Thoracic aorta (tissue), 2 donors: ENCODE measurements at places on chromosomes 7 and 10.

DNA sequence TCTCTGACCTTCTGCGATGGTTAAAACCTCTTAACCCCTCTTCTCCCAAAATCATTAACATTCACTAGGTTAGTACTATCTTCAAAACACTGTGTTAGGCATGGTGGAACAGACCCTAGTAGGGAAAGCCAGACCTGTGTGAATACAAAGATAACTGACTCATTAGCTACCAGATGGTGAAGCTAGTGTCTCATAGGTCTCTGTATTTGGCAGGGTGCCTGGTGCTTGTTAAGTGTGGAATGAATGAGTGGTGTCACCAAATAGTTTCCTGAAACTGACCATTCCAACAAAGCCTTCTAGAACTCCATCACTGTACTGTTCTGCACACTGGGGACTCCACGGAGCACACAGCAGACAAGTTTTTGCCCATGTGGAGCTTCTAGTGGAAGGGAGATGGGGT is 27.7 kb upstream of the TM9SF3 start:
- DNase-seq, result no peak

GRCh38 chr7:125256446-125256845 is 326.8 kb upstream of the POT1 start:
- no peak for DNase-seq

GRCh38 chr7:36403452-36403851 is 13.8 kb downstream of the ANLN start:
- DNase-seq, result no peak

GRCh38 chr7:18292584-18292983 is 203.0 kb upstream of the HDAC9 start:
- DNase-seq, result no peak

DNA sequence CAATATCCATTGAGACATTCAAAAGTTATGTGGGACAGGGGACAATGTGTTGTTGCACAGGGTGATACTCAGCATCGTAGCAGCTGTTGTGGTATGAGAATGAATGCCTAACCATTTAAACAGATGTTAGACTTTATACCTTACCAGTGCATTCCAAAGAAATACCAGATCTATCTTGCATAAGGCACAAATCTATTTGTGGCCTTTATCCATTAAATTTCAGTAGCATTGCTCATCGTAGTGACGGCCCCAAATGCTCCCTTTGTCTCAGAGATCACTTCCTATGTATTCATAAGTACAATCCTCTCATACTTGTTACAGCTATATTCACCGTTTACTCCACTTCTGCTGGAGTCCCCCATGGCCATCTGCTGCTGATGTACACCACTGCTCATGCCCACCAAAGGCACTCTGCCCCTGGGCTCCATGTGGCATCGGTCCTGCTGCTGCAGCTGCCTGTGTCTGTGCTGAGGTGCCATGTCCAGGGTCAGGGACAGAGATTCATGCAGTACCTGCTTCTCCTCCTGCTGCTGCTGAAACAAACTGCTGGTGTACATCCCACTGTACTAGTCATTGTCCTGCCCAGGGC is 96.3 kb downstream of the CPED1 start:
- no peak for DNase-seq

DNA sequence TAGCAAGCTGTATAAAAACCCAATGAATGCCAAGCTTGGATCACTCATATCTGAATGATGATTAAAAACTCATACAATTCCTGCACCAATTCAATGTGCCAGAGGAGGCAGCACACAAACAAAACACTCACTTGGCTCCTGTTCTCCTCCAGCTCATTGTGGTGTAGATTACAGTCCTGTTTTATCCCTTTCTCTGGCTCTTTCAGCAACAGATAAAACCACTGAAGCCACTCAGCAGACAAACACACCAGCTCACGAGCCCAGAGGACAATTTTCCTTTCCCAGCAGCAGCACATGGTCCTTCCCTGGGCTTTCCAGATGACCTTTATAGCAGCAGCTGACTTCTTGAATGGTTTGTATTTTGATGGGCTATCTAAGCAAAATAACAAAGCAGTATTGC is 107.3 kb upstream of the STARD3NL start:
- DNase-seq, result no peak

GRCh38 chr10:21144047-21144446 is 246.9 kb upstream of the NEBL start:
- DNase-seq, result no peak

- no peak for DNase-seq
Observed at GRCh38 chr10:59025981-59026765, 150.3 kb upstream of the PHYHIPL start.

DNA sequence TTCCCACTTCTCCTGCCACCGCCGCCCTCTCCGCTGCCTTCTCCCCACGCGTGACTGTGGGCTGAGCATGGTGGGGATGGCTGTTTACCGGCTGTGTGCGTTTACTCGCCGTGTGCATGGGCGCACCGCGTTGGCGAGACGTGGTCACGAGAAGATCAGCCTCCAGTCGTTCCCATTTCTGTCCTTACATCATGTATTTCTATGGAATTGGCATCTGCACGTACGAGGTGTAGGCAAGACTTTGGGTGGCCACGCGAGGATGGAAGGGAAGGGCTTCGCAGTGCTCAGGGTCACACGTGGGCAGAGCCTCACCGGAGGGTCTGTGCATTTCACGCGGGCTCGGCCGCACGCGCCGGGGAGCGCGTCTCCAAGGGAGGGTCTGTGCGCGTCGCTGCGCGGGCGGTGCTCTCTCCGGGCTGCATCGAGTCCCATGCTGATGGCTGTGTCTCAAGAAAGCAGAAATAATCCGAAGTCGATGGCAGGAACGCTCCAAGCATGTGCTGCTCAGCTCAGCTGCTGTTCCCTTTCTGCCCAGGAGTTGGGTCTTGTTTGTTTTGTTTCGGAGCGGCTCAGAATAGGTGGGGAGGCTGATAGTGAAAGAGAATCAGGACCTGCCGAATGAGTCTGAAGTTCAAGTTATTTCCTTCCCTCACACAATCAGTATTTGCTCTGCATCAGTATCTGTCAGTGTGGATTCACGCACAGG is 973 bp downstream of the CAMK1D start:
- DNase-seq, result no peak

DNA sequence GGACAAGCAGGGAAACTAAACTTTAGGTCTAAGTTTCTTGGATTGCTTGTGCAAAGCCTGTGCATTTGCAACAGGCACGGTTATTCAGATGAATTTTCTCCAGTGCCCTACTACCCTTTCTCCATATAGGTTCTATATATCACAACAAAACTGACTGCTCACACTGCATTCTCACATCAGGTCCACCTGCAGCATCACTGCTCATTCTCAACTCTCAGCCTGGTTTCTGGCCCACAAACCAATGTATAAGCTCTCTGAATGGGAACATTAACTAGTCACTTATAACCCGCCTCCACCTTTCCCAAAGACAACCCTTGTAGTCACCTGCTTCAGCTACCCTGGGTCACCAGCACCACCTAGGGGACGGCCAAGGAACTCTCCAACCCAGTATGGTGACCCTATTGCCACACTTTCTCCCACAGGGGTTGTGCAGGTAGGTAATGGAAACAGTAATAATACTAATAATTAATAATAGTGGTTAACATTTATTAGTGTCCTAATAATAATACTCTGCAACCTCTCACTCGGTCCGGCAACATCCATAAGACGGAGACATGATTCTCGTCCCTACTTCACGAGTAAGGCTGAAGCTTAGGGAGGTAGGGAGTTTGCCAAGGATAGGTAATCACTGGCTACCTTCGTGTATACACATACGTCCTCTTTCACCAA is 97.3 kb downstream of the CLEC2L start:
- DNase-seq, result no peak

DNA sequence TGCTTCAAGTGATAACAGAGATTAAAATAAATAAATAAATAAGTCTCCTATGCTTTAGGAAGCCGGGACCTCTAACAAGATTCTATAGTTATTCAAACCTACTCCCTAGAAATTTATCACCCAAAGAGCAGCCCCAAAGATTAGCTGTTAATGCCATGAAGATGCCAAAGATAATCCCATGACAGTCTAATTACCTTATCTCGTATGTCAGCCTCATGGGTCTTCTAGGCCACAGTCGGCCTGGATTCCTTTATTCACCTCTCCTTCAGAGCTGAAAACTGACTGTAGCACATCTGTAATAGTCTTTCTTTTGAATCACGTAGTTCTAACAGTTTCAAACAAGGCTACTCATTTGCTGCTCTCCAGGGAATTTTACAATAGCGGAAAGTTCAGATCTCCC is 24.2 kb downstream of the COL1A2 start:
- DNase-seq, result no peak

- DNase-seq, result no peak
Observed at GRCh38 chr7:80319461-80319860, 184.8 kb downstream of the GNAI1 start.

DNA sequence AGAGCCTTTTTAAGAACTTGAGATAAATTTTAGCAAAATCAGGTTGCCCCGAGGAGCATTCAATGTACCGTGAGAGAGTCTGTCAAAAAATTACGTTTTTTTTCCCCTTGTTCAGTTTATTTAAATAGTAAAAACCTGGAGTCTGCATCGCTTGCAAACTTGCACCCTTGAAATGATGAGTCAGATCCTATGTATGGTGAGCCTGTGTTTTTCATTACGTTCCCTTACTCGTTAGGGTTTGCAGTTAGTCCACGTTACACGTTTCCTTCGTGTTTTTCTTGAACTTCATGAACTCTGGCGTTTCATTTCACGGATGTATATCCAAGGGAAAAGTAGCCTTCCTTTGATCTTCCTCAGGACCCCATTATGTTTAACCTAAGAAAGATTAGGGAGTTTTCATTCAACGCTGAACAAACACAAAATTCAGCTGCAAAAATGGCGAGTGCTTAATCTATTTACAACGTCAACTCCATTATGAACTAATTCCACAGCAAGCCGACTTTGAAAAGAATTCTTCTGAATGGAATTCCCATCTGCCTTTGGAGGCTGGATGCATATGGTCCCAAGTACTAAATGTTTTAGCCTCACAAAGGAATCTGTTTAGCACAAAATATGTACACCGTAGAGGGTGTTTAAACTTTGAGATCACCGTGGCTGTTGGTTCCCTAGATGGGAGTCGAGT is 182.4 kb downstream of the MYOF start:
- DNase-seq, result no peak

GRCh38 chr7:66747881-66748511 is 7.5 kb downstream of the RABGEF1 start:
- DNase-seq, result no peak

GRCh38 chr10:114481055-114481454 is 76.8 kb upstream of the AFAP1L2 start:
- DNase-seq, result no peak

GRCh38 chr7:95478272-95479037 is 7.3 kb upstream of the ASB4 start:
- no peak for DNase-seq

- no peak for DNase-seq
Observed at GRCh38 chr7:128878226-128879105, 15.8 kb downstream of the ATP6V1F start.

DNA sequence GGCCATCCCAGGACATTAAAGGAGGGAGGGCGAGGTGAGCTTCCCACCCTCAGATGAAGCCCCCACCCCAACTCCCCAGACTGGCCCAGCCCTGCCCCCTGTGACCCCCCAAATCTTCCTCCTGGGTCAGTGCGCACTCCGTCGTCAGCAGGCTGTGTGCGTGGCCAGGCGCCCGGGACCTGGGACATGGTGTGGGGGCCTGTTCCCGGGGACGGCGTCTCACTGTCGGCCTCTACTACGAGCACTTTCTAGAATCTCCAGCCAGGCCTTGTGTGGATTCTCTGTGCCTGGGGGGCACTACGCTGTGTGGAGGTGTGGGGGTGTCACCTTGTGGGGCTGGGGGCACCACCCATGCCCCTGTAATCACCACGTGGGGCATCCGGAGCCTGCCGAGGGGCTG is 9.8 kb downstream of the PWWP2B start:
- no peak for DNase-seq

DNA sequence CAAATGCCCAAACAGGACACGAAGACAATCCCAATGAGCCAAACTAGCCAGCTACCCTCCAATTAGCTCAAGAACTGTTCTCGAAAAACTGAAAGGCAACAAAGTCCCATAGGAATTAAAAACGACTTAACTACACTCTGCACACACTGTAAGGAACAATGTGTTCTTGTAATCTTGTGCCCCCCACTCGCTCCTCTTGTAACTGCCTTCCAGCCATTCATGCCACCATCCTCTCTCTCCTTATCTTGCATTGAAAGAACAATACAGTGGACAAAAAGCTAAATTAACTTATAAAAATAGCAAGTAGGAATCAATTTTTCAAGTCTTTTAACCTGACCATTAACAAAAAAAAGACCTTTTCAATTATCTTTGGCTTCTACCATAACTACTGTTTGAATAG is 2.9 kb downstream of the CYTH3 start:
- no peak for DNase-seq

GRCh38 chr7:99310004-99310403 is 15.7 kb upstream of the ARPC1A start:
- DNase-seq, result no peak

DNA sequence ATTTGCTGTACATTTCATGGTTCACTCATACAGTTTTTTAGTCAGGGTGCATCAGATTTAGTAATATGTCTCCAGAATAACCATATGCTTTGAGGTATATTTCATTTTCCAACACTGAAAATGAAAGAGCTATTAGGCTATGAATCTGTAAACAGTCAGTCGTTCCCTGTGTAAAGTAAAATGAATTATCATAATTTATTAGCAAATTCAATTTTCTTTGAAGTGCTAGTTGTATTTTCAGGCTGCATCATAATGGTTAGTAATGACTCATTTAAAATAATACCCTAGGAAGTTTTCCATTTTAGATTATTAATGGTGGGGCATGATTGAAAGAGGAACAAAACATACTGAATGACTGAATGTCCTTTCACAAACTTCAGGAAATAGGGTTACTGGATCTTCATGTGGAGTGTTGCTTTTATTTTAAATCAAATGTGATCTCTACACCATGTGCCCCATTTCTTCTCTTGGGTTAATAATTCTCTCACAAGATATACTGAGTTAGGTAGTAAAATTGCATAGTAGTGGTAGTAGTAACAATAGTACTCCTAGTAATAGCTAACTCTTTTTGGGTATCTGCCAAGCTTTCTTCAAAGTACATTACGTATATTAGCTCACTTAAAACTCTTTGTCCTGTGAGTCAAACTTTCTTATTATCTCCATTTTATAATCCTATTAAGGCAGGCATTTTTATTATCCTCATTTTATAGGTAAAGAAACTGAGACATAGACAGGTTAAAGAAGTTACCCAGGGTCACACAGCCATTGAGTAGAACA is 476.5 kb downstream of the SUGCT start:
- DNase-seq, result no peak

DNA sequence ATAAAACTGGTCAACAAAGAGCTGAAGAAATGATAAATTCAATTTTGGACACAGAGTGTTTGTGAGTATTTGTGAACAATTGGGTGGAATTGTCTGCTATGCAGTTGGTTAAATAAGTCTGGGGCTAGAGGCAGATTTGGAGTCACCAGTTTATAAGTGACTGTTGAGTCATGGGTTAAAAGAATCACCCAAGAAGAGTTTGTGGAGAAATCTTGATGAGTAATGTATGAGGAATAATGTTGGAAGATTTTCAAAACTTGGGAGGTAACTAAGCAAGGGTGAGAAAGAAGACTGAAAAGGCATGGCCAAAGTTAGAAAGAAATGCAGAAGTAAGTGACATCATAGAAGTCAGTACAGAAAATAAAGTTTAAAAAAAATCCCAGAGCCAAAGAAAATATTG is 750.7 kb downstream of the MAGI2 start:
- DNase-seq, result no peak
